ENCODE measurements at places on chromosomes 4 and X. TPM values are rescaled to one million over a fixed set of nuclear protein-coding genes. Genes with fewer than 3 reads are reported as not detected.

Gene SRPX2
- not detected for total RNA-seq

Gene SASH3
- total RNA-seq, result 190 TPM

Gene NWD2
- total RNA-seq, result not detected

Gene POU4F2
- not detected for total RNA-seq

DNA sequence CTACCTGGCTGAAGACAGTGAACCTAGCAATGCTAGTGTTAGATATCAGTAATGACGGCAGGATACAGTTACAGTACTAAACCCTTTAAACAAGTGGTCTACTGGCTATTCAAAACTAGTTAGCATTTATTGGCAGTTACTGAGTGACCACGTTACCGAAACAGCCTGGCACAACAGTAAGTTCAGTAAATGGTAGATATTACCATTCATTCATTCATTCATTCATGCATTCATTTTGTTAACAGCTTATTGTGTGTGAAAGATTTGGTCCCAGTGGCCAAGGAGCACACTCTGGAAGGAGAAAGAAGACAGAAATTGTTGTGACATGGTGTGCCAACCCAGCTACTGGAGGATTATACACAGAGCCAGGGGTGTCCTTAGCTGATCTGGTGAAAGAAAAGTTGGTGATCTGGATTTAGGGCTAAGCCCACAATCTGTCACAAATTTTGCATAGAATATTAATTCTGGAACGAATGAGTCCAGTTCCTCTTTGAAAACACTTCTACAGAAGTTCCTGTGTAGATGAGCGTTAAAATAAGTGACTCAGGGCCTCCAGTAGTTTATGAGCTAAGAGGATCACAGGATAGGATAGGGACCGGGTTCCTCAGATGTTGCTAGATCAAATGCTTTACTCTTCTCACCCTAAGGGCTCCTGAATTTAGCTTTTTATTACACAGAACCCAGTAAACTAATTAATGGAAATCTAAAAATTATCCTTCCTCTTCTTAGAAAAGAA is 179.1 kb downstream of the CBR4 start:
- no peaks in the 10 kb centered on the region for H3K36me3 ChIP-seq
- peaks cover 5% of the 10 kb centered on the region for H3K4me1 ChIP-seq
- DNase-seq, result no peak

DNA sequence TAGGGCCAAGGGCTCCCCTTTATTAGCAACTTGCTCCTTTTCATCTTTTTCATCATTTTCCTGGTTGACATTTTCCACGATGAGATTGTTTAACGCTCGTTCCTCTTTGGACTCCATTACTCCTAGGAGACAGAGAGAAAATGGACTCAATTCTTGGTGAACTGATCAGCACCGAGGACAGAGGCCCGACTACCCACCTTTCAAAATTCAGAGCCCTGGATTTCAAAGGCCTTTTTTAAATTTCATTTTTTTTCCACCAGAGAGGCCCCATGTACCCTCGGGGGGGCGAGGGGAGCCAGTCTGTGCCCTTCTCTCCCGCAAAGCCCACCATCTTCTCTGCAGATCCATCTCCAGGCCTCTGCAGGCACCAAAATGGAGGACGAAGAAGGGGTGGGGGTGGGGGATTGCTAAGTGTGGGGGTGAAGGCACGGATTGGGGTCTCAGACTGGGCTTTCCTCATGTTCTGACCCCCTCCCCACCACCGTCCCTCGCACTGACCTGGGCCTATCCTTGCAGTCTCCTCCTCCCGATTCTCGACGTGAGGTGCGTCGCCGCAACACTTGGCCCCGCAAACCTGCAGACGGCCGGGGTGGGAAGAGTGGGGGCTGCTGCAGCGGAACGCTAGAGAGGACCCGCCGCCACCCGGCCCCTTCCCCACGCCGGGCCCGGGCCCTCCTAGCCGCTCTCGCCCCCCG is 783 bp downstream of the BEX2 start:
- H3K4me1 ChIP-seq, result no peaks in the 10 kb centered on the region
- H3K36me3 ChIP-seq, result no peaks in the 10 kb centered on the region
- peak overlapping the region; percentile 78 for H3K4me3 ChIP-seq
- no peaks in the 10 kb centered on the region for H3K27me3 ChIP-seq
- peak overlapping the region; percentile 87 for H3K27ac ChIP-seq
- no peak for DNase-seq

GRCh38 chrX:155028877-155029291 is 2.2 kb downstream of the FUNDC2 start:
- peaks cover 3% of the 10 kb centered on the region for H3K36me3 ChIP-seq
- H3K27me3 ChIP-seq, result no peaks in the 10 kb centered on the region
- no peak overlapping the region for H3K27ac ChIP-seq
- H3K4me1 ChIP-seq, result peaks cover 12% of the 10 kb centered on the region
- no peak overlapping the region for H3K4me3 ChIP-seq

GRCh38 chr4:2937986-2938385 is 25.2 kb downstream of the NOP14 start:
- H3K4me3 ChIP-seq, result no peak overlapping the region
- no peaks in the 10 kb centered on the region for H3K27me3 ChIP-seq
- DNase-seq, result no peak
- H3K27ac ChIP-seq, result no peak overlapping the region
- H3K4me1 ChIP-seq, result peaks cover 47% of the 10 kb centered on the region
- H3K36me3 ChIP-seq, result peaks cover 8% of the 10 kb centered on the region

DNA sequence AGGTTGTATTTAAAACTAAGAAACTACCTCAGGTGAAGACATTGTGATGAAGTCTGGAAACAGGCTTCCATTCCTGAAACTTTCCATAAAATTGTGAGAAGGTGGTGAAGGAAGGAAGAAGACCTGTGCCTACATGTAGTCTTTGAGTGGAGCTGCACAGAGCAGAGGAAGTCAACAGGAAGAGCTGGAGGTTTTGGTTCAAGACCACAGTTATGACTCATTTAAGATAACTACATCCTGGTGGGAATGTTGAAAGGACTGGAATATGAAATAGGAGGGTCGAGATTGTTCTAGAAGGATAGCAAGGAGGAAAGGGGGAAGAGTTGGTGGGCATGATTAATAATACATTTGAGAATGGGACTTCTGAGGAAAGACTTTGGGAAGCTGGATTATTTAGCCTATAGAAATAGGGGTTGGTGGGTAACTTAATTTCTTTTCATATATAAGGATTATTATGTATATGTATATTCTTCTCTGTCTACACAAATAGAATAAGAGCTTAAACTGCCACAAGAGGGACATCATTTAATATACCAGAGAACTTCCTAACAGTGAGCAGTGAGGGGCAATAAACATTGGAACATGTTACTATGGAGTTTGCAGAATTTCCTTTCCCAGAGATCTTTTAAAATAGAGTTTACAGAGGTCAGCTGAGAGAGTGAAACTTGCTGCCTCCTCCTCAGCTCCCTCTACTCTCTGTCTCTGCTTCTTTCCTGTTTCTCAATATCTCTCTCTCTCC is 23.5 kb downstream of the AWAT2 start:
- DNase-seq, result no peak
- no peaks in the 10 kb centered on the region for H3K36me3 ChIP-seq
- H3K27ac ChIP-seq, result no peak overlapping the region
- no peaks in the 10 kb centered on the region for H3K27me3 ChIP-seq
- peaks cover 24% of the 10 kb centered on the region for H3K4me1 ChIP-seq
- H3K4me3 ChIP-seq, result no peak overlapping the region

Measured in naive thymus-derived CD4-positive, alpha-beta T cell (primary cell).